ENCODE measurements at places on chromosomes 11 and 22.

GRCh38 chr22:38485783-38486182 lies 17.9 kb downstream of the KDELR3 start:
- DNase-seq, result no peak

GRCh38 chr11:114237321-114238280 lies 58.6 kb upstream of the NNMT start:
- no peak for DNase-seq

DNA sequence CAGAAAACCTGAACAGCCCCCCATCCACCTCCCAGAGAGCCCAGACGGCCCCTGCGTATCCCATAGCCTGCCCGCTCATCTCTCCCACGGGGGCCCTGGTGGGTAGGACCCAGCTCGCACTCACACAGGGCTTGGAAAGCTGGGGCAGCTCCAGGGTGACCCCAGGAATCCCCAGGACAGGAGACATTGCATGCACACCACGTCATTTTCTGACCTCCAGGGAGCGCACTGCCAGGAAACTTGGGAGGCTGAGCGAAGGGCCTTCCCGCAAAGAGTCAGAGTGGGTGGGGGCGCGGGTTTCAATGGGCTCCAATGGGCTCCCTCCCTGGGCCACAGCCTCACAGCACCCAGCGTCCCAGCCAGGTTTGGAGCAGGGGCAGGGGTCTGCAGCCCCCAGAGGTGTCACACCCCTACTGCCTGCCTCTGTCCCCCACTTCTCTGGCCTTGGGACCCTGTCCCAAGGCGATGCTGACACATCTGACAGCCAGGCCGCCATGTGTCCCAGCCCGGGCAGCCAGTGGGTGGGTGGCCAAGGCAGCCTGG lies 8.2 kb upstream of the SYT8 start:
- DNase-seq, result no peak

- no peak for DNase-seq
These were observed 7.5 kb upstream of the CTSD start for GRCh38 chr11:1771273-1771672.

GRCh38 chr11:119729581-119729927 lies 554 bp upstream of the NECTIN1 start:
- no peak for DNase-seq

DNA sequence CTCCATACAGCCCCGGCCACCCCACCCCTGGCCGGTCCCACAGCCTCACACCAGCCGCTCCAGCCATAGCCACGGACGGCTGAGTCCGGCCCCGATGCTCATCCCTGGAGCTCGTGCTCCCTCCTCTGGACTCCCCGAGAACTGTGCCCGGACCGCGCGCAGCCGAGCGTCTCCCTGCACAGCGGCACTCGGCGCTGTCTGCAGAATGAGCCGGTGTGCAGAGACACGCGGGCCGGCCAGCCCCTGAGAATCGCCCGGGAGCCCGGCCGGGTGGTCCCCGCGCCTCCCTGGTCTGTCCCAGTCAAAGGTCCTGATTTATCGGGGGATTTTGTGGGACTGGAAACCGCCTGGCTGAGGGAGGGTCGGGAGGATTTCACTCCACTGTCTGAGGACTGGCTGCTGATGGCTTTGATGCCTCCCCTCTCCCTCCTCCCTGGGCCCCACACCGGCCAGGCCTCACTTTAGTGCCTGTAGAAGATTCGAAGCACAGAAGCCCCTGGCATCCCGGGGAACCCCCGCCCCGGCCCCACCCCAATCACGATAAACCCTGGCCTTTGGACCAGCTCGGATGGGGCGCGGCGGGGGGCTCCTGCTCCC lies 102.7 kb downstream of the BRD1 start:
- peak; percentile 54 for DNase-seq

- no peak for DNase-seq
These were observed 8.1 kb downstream of the CDKN1C start for GRCh38 chr11:2877474-2877873.

DNA sequence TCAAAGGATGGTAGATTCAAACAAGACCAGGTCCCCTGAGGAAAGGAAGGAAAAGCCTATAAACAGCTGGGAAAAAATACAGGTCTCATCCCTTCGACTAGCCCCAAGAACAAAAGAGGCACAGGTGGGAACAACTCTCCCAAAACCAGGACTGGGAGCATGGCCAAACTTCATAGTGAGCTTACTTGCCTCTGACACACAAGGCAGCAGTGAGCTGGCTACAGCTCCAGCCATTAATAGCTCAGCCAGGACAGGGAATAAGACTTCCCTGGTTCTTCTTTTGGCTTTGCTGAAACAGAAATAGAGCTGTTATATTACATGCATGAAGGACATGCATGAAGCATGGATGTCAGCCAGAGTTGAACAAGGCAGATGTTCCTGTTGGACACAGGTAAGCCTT lies at the start of gene OR10A2:
Gene OR10A2, plus strand, starts transcription at position 97 of the 400 bp plus-strand sequence. CDS start 6,698 bp downstream, outside the sequence.
- no peak for DNase-seq

- no peak for DNase-seq
These were observed 6.6 kb upstream of the FLI1 start for GRCh38 chr11:128687321-128687720.

DNA sequence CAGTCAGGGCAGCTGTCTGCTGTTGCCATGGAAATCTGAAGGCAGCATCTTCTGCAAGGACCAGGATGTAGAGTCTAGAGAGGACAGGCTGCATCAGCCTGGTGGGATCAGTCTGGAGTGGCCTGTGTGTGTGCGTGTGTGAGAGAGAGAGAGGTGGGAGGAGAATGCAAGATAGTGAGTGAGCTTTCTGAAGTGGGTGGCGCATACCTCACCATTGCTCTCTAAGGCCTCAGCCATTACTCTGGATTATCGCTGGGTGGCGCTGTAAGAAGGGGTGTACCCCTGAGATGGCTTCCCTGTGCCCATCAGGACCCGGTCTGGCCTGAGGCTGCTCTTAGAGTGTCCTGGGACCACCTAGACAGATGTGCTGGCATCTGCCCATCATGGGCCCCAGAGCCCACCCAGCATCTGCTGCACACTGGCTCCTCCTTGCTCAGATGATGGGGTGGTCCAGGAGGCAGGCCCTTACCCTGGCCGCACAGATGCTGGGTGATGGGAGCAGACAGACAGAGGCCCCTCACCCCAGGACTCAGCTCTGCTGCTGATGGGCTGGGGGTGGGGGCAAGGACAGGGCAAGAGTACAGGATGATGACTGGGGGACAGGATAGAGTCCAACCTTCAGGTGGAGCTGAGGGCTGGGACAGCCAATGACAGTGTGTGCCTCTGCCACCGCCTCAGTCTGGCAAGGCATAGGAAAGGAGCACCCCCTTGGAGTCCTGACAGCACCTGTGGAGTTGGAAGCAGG lies 25.7 kb upstream of the TUB start:
- no peak for DNase-seq

GRCh38 chr22:20319041-20319744 lies 667 bp downstream of the DGCR6L start:
- peak; percentile 14 for DNase-seq

DNA sequence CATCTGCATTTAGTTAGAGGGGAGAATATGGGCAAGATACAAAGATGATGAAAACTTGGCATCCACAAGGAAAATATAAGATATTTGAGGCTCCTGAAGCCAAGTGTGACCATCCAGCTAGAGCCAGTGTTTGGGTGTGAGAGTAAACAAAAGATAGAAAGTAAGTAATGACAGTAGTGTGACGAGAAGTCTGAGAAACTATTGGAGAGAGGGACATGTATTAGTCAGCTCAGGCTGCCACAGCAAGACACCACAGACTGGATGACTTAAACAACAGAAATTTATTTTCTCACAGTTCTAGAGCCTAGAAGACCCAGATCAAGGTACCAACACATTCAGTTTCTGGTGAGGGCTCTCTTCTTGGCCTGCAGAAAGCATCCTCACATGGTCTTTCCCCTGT lies 6.4 kb upstream of the CCKBR start:
- DNase-seq, result no peak

Measured in stimulated activated CD4-positive, alpha-beta T cell treated with anti-CD3 and anti-CD28 coated beads, Interleukin-12 subunit alpha, Interleukin-12 subunit beta, amount 100 ng/mL, for 24 hours (primary cell).